ENCODE measurements at places on chromosomes 7 and 10.

DNA sequence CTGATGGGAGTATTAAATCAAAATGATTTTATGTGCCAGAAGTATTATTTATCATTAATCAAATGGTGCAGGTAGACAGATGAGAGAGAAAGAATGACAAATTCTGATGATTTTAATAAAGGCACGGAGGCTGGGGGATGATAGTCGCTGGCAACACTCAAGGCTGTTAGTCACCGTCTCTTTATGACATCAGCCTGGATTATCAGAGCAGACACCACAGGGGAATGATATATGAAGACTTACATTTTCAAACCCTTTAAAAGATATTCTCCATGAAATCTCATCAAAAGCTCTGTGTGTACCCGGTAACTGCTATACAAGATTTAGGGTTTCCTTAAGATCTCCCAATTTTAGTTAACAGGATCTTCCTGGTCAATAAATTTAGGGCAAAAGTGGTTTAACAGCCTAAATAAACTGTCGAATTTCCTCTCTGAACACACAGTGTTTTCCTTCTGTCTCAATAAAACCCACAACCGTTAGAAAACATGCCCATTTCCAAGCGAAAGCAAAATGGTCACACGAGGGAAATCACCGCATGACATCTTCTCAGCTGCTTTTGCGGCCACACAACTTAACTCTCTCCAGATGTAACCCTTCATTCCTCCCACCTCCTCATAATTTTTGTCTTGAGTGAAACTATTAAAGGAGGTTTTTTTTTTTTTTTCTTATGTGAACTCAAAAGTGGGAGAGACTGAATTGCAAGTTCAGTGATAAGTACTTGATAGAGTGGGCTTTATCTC lies 133.2 kb upstream of the FAM171A1 start:
- no peak for DNase-seq

GRCh38 chr10:117275121-117275520 lies 34.2 kb downstream of the SLC18A2 start:
- no peak for DNase-seq

DNA sequence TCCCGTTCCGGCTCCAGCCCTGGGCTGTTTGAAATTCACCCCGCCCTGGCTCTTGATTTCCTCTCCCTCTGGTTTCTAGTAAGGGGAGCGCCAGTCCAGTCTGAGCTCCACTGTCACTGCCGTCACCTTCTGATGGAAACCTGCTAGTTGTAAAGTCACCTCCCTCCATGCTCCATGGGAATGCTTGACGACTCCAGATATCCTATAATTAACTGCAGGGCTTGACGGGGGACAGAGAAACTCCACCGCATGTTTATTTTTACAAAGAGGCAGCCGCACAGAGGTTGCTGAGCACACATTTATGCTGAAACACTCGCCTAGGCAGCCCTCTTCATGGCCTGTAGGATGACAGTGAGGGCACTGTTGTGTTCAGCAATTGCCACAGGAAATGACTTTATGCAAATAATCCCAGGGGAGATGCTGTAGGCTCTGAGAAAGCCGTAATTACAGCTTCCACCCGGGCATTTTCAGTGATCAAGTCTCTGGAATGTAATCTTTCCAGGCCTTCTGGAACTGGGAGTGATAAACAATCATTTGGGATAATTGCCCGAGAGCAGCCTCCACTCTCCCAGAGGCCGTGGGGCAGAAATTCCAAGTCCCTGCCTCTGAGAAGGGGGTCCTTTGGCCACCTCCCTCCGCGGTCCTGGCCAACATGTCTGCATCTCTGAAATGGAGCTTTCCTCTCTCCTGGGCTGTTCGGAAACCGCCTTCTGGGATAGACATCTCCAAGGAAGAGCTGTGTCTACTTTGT lies 300.5 kb downstream of the KLF6 start:
- DNase-seq: no peak

DNA sequence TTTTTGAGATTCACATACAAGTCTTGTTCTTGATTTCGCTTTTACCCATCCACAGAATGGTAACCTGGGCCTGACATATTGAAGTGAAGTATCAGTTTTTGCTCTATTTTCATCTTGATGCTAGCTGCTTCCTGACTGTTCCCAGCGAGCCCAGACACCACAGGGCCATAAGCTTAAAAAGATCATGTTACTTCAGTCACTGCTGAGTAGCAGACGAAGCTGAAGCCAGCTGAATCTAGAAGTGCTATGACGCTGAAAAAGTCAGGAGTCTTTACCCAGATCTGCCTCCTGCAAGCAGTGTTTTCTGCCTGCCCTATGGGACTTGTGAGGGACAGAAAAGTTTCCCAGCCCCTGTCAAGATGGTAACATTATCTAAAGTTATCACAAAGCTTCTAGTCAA lies 2.7 kb upstream of the PRXL2A start:
- DNase-seq: no peak

GRCh38 chr7:86479144-86479543 lies 164.6 kb upstream of the GRM3 start:
- no peak for DNase-seq

DNA sequence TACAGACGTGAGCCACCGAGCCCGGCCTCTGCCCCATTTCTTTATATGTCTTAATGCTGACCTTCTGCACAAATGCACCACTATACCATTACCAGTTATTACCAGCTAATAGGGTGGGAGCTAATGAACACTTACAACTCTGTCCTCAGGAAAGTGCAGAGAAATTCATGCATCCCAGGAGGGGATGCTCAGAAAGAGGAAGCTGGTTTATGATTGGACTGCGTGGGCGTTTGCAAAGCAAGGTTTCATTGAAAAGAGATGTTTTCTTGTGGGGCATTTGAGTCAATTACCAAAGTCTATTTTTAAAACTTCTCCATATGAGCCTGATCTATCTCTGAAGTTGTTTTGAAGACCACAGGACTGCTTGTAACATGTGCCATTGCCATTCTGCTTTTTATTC lies 417.7 kb upstream of the CELF2 start:
- DNase-seq: no peak

- no peak for DNase-seq
Measured at GRCh38 chr7:106421181-106421762, 136.5 kb upstream of the NAMPT start.

DNA sequence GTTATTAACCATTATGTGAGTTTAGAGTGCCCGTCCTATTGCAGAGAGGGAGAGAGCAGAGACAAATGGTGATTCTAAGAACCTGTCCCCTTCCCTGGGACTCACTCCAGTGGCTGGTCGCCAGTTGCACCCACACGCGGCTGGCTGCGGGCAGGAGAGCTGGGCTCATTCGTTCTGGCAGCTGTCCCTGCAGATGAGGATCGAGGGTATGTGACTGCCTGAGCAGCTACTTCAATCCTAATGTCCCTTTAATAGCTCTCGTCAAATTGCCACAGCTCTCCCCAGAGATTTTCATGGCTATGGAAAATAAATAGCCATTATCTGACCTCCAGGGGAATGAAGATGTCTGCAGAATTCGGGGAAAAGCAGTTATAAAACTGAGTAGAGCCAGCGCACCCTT lies 41.6 kb downstream of the RBM28 start:
- DNase-seq: no peak

- peak; percentile 59 for DNase-seq
Measured at GRCh38 chr10:69515699-69516259, 57.4 kb downstream of the NEUROG3 start.

DNA sequence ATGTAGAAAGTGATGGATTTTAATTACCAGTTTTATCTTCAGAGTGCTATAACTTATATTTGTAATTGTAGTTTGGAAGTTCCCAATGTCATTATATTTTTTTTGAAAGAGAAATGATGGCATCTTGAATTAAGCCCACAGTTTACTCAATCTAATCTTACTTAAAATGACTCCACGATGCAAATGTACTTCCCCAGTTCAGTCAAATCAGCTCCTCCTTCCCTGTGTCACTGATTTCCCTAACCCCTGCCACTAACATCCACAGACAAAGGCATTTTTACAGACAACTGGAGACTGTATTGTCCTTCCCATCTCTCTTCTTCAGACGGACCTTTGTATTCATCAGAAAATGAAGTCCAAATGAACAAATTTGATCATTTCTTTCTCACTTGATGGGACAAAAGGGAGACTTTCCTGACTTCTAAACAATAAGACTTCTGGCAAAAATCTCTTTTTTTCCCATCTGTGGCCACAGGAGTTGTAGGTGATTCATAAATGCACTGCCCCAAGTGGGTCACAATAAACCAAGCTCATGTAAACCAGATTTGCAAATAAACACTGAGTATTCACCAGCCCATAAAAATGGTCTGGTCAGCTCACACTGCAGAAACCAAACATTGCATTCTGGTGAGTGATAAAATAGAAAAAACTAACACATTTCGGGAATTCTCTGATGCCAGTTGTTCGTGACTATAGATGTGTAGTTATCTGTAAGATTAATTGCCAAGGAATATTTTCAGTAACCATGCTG lies 162.9 kb downstream of the FANK1 start:
- DNase-seq: no peak

DNA sequence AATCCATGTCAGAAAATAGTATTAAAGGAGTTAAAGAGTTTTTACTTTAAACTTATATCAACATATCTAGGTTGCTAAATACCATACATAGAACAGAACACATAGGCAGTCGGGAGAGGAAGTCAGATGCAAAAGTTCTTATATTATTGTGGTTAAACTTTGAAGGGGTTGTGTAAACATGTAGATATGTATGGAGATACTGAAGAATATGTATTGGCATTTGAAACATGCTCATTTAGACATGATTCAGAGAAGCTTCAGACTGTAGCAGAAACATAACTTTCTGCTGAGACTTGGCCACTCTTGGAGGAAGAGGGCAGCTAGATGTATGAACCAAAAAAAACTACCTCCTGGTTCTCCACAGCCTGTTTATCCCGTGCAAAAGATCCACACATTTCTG lies 103.5 kb upstream of the FERD3L start:
- DNase-seq: no peak

GRCh38 chr10:49299816-49300139 lies 808 bp downstream of the C10orf71 start:
- no peak for DNase-seq

DNA sequence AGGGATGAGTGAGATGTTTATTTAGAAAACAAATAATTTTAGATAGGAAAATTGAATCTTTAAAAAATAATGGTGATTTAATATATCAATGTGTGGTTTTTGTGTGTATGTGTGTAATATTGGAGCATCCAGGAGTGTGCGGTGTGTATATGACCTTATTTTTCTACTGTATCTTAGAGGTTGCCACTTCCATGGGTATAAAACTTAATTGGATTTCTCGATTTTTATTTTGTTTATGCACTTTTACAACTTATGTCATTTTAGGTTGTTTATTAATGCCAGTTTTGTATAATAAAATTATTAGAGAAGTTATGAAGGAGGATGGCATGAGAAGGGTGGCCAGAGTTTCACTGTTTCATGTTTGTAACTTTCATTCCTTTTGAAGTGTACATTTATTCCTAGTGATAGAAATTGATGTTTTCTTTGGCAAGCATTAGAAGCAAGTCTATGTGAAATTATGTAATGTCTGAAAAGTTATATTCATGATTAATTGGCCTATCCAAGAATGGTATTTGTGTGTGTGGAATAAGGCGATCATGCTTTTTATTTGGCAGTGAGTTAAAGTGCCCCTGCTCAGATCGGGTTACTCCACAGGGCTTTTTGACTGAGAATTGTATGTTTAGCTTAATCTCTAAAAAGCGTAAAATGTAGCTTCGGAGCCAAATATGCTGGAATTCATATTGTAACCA lies 110.3 kb downstream of the KAT6B start:
- DNase-seq: no peak

GRCh38 chr10:129528376-129528978 lies 61.4 kb downstream of the MGMT start:
- no peak for DNase-seq

DNA sequence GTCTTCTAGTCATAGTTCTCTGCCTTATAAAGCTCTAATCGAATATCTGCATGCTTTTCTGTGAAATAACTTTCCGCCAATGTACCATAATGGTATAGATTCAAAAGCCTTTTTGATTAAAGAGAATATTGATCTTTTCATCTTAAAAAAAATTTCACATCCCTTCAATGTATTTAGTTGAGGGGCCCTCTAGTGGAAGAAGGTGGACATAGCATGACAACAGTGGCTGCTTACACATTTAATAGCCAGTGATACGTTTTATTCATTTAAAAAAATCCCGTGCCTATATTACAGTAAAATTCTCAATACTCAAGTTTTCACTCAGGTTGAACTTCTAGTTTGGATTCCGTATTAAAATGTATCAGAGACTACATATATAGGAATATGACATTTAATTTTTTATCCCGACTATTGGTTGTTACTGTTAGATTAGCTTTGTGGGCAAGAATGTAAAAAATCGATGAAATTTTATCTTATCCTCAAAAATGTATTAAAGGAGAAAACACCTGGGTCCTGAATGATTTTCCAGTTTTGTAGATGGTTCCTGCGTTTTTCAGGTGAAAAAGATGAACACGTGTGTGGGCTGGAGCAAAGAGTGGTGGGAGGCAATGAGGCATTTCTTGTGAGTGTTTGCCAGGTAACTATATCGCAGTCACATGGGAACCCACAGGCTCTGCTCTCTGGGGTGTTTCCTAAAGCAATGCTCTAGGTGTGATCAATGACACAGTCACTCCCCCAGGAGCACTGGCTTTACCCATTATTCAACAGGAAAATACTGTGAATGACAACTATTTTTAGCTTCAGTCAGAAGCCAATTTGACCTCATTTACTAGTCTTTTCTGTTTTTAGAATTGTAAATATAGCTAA lies 24.1 kb upstream of the PNLIP start:
- DNase-seq: no peak

GRCh38 chr10:22649390-22649841 lies 65.0 kb downstream of the PIP4K2A start:
- no peak for DNase-seq

DNA sequence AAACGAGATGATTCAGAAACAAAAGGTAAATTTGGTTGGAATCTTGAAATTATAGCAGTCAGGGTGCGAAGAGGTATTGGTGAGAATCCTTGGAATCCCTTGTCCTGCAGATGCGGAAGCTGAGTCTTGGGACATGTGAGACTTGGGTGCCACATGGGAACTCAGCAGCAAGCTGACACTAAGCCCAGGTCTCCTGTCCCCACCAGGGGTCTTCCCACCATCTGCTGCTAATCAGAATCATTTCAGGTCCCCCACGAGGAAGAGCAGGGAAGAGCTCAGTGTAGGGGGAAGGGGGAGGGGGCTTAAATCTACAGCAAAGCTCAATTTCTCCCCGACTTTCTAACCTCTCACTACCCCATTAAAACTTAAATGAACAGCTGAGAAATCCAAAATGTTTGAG lies 126.1 kb upstream of the BMPER start:
- no peak for DNase-seq

DNA sequence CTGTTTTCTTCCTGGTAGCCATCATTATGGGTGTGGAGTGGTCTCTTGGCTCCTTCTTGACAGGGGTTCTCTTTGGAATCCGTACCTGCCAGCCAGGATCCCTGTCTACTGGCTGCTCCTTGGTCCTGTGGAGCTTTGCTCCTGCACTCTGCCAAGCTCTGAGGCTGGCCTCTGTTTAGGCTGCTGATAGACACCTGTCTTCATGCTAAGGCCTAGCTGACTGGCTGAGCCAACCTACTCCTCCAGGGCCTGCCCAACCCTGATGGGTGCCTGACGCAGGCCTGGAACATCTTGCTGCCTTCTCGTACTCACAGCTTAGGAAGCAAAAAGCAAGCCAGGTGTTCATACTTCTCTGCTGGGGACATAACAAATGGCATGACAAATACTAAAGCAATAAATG lies 333.6 kb upstream of the ZNF32 start:
- no peak for DNase-seq
